ENCODE measurements at places on chromosomes 5 and 9. TPM values are rescaled to one million over a fixed set of nuclear protein-coding genes. Genes with fewer than 3 reads are reported as not detected.

Gene FOXI1
- not detected for total RNA-seq

Gene SPINK13
- not detected for total RNA-seq

Gene CCNI2
- not detected for total RNA-seq

Gene RNF20
- total RNA-seq, result 34.6 TPM

Gene AQP7
- total RNA-seq, result not detected

Gene PKD2L2
- not detected for total RNA-seq

Gene LRRC19
- total RNA-seq, result not detected

Gene FOXD4
- under 0.01 TPM for total RNA-seq

Gene LHX2
- not detected for total RNA-seq

Gene MARCHF6
- 124 TPM for total RNA-seq

Gene FBXW2
- total RNA-seq, result 41.7 TPM

Gene PCDHAC1
- total RNA-seq, result 0.09 TPM

Gene NOXA1
- total RNA-seq, result 0.18 TPM

Gene DIRAS2
- 0.78 TPM for total RNA-seq

Gene NR4A3
- 0.30 TPM for total RNA-seq

Gene ZNF367
- total RNA-seq, result 0.30 TPM

Gene DNM1
- 14.2 TPM for total RNA-seq

Gene PLAA
- 67.2 TPM for total RNA-seq
